Progenitor cell of endocrine pancreas (in vitro differentiated cells): ENCODE measurements at places on chromosomes 7 and 10.

DNA sequence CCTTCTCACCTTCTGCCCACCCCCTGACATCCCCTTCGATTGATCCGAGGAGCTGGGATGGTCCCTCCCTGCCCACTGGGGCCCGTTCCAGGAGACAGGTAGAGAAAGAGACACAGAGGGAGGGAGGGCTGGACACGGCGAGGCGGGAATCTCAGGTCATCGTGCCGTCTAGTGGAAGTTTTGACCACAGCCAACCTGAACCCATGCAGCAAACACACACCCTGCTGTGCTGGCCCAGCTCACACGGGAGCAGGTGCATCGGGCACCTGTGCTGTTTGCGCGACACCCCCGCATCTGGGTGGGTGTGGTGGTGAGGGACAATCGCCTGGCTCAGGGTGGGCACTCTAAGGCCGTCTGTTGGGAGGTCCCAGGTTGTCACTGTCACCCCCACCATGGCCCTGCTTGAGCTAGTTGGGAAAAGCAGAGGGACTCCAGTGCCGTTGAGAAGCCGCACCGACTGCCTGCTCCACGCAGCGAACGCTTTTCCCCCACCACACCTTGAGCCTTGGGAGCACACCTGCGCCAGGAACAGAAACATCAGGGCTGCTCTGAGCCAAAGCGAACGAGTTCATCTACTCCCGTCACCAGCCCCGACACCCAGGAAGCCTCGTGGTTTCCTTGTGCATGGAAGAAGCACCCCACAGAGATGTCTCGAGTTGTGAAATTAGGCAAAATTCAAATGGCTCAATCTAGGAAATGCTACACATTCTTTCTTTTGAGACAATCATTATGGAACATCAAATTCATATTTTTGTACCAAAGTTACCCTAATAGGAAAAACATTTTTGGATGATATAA lies 285.8 kb downstream of the DNAJB6 start:
- DNase-seq, result no peak

- no peak for DNase-seq
Observed at GRCh38 chr10:61397175-61397986, 55.8 kb downstream of the TMEM26 start.

- no peak for DNase-seq
Observed at GRCh38 chr10:63666836-63667383, 145.7 kb downstream of the REEP3 start.

DNA sequence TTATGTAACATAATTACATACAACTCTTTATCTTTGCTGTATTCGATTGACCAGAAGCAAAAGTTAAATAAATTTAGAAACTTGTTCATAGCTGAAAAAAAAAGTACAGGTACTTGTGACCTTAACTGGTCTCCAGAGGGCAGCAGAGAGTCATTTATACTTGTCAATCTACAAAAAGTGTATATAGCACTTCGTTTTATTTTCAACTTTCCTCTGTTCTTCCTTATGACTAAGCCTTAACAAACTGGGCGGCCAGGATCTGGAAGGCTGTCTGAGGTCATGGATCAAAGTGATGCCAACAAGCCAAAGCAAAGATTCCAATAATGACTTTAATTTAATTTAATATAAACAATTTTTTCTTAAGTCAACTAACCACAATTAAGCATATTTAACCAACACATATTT lies 29.8 kb downstream of the C10orf67 start:
- DNase-seq, result peak; percentile 27

GRCh38 chr7:55070271-55070743 lies 51.5 kb downstream of the EGFR start:
- DNase-seq, result no peak

- no peak for DNase-seq
Observed at GRCh38 chr10:119567978-119568377, 25.5 kb upstream of the RGS10 start.

GRCh38 chr7:127252377-127252713 lies 396 bp downstream of the GRM8 start:
- DNase-seq, result no peak

DNA sequence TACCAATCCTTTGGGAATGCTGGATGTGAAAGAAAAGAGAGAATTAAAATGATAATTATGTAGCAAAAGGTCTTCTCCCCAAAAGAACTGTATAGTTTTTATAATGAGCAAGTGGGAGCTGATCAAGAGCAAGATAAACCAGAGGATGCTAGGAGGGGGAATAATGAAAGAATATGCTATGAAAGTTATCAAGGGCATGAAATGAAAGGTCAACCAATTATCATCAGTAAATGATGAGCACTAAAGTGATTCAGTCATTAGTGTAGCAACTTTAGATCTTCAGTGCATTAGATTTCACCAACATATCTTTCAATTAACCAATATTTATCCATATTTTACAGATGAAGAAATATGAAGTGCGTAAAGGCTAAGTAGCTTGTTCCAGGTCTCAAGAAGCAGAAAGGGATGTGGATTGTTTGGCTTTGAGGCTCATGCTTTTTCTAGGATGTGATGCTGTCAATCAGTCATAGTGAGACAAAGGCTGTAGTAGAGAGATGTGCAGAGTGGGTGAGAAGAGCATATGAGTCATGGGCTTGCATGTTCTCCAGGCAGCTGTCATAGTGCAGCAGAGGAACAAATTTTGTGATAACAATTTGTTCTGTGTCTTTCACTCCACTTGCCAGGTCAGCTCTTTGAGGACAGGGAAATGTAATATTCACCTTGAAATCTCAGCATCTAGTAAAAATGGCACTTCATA lies 5.7 kb upstream of the OR2F2 start:
- DNase-seq, result no peak

DNA sequence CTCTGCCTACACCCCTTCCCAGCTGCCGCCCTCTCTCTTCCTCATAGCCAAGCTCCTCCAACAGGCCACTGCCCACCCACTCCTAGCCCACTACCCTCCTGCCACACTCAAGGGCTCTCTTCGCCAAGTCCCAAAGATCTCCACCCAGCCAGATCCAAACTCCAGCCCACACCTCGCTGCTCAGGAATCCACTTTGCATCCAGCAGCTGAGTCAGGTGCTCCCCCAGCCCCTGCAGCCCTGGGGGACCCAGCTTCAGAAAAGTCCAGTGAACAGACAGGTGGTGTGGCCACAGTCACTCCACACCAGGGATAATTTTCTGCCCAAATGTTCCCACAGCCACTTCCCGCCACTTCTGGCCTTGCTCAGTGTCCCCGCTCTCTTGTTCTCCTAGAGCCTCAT lies 10.9 kb downstream of the OGDHL start:
- DNase-seq, result no peak

DNA sequence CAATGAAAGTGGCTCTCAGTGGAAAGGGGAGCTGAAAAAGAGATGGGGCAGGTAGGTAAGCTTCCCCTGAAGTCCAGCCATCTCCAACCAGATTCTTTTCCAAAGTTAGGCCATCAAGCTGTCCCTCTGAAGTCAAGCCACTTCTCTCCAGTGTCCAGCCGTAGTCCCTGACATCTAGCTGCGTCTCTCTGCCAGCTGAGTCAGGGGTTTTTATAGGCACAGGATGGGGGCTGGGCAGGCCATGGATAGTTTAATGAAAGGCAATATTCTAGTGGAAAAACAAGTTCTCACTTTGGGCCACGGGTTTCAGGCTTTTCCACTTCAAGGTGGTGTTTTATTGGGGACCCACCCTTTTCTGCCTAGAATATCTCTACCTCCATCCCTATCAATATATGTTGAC lies 36.8 kb downstream of the AVL9 start:
- no peak for DNase-seq

DNA sequence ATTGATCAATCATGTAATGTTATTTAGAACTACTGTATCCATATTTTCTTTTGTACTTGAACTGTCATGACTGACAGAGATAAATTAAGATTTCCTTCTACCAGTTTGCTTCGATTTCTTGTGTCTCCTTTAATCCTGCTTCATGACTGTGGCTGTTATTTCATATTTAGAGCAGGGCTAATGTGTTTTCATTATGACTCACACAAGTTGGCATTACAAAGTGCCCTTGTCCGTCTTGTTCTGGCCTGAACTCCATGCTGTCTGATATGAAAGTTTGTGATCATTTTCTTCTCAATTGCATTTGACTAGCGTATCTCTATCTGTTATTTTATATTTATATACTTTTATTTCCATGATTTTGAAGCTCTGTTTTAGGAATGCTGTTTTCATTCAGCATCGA lies 344.1 kb upstream of the PRKCQ start:
- DNase-seq, result no peak

DNA sequence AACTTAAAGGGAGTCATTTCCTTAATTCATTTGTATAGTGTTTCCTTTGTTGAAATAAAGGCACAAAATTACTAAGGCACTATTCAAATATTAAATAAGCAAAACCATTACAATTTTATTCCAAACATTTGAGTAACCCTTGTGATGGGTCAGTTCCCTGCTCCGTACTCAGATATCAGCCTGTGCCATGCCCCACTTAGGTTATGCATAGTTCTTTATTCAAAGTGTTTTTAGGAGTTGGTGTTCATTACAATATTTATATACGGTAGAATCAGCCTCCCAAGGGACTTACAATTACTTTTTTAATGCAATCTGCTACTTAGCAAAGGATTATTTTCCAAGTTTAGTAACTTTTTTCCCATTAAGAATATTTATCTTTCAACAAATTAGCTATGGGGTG lies 119.3 kb upstream of the SEMA3D start:
- DNase-seq, result no peak
